ENCODE measurements at places on chromosomes 6 and 20. TPM values are rescaled to one million over a fixed set of nuclear protein-coding genes. Genes with fewer than 3 reads are reported as not detected.

DNA sequence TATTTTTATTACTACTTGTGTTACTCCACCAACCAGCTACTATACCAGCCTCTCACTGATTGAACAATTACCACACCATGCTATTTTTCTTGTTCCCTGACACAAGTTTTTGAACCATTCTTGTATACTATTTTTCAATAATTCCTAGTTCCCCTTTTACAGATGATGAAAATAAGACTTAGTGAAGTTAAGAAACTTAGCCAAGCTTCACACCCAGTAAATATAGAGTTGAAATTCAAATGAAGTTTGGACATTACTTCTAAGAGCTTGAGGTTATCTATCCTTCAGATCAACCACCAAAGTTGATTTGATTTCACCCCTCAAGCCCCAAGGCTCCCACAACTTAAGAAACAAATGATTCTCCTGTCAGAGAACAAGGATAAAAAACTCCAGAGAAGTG is 13.1 kb upstream of the BCAS1 start:
- no peak for DNase-seq
- H3K4me3 ChIP-seq: no peak overlapping the region
- H3K27me3 ChIP-seq: no peaks in the 10 kb centered on the region
- no peak overlapping the region for H3K27ac ChIP-seq

- H3K36me3 ChIP-seq: no peaks in the 10 kb centered on the region
- no peak overlapping the region for H3K4me3 ChIP-seq
- no peak overlapping the region for H3K27ac ChIP-seq
Measured at GRCh38 chr6:168537540-168537884, 96.5 kb downstream of the SMOC2 start.

DNA sequence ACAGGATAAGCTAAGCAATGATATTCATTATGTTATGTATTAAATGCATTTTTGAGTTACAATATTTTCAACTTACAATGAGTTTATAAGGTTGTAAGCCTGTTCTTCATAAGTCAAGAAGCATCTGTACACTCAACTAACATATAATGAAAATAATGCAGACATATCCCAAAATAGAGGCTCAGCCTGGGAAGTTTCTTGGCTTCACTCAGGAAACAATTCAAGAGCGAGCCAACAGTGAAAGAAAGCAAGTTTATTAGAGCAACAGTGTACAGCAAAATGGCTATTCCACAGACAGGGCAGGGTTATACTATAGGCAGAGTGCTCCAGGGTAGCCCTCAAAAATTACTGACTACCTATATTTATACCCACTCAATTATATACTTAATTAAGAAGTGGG is 1581.8 kb downstream of the HACE1 start:
- H3K4me3 ChIP-seq: no peak overlapping the region
- H3K27me3 ChIP-seq: no peaks in the 10 kb centered on the region
- H3K27ac ChIP-seq: no peak overlapping the region
- no peak for DNase-seq
- H3K4me1 ChIP-seq: no peaks in the 10 kb centered on the region
- H3K36me3 ChIP-seq: no peaks in the 10 kb centered on the region

HLA-DRB1 gene
- total RNA-seq: 4.1 TPM

GRCh38 chr20:10263385-10264165 is 44.9 kb downstream of the SNAP25 start:
- no peak overlapping the region for H3K4me3 ChIP-seq
- H3K4me1 ChIP-seq: no peaks in the 10 kb centered on the region
- no peaks in the 10 kb centered on the region for H3K36me3 ChIP-seq
- H3K27me3 ChIP-seq: peaks cover 7% of the 10 kb centered on the region
- DNase-seq: no peak

- H3K36me3 ChIP-seq: peaks cover 5% of the 10 kb centered on the region
- DNase-seq: no peak
- H3K27ac ChIP-seq: peak overlapping the region; percentile 73
- no peaks in the 10 kb centered on the region for H3K27me3 ChIP-seq
- H3K4me3 ChIP-seq: no peak overlapping the region
Measured at GRCh38 chr20:32447136-32448027, 89.3 kb downstream of the ASXL1 start.

GRCh38 chr6:52994031-52994838 is 849 bp downstream of the GSTA4 start:
- DNase-seq: no peak
- H3K4me3 ChIP-seq: peak overlapping the region; percentile 98
- peaks cover 17% of the 10 kb centered on the region for H3K27me3 ChIP-seq
- peak overlapping the region; percentile 99 for H3K27ac ChIP-seq

DNA sequence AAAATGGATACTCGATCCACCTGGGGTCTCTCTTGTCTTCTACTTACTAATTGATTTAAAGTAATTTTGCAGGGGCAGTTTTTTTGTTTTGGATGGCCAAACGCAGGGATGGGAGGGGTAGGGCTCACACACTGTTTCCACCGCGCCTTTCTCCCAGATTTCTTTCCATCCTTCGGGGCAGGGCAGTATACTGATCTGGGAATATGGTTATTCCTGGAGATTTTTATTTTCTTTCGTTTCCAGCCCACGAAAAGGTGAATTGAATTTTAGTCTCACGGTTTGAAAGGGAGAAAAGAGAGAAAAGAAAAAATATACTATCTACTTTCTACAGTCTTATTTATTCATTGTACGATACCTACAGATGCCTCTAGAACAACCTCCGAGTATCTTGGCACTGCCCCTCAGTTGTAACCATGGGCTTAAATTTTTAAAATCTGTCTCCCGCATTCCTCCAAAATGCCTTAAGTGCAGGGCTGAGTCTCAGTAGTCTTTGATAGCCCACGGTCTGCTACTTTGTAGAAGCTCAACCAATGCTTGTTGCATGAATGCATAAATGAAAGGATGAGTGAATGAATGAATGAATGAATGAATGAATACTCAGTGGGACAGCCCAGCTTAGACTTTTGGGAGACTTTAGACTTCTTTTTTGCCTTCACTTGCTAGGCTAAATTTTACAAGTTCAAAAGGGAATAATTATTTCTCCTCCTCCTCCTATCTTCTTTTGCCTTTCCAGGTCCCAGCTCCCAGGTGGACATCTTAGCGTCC is 18.1 kb upstream of the TRIM27 start:
- peaks cover 4% of the 10 kb centered on the region for H3K36me3 ChIP-seq
- peak overlapping the region; percentile 99 for H3K27ac ChIP-seq
- no peak for DNase-seq
- no peaks in the 10 kb centered on the region for H3K27me3 ChIP-seq
- peak overlapping the region; percentile 93 for H3K4me3 ChIP-seq

DNA sequence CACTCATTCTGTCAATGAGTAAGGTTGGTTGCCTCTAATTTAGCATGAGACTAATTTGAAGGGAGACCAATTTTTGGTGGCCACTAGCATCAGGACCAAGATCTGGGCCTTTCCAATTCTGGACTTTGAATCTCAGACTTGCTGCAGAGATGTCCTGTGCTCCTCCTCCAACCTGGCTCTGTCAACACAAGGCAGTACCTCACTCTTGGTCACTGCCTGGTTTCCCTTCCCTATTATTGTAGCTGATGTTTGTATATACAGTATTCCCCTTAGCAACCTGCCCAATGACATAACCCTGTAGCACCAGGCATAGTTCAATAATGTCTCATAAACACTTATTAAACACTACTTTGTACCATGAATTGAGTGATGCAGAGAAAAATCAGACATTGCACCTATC is 50.4 kb downstream of the UNC5CL start:
- no peaks in the 10 kb centered on the region for H3K36me3 ChIP-seq
- no peak overlapping the region for H3K4me3 ChIP-seq
- H3K4me1 ChIP-seq: no peaks in the 10 kb centered on the region
- no peak overlapping the region for H3K27ac ChIP-seq
- H3K27me3 ChIP-seq: peaks cover 7% of the 10 kb centered on the region

SLC26A8 gene
- total RNA-seq: not detected

ABRACL gene
- total RNA-seq: 190 TPM

SPATA25 gene
- total RNA-seq: 0.38 TPM

- no peak overlapping the region for H3K4me3 ChIP-seq
- DNase-seq: no peak
- no peak overlapping the region for H3K27ac ChIP-seq
Measured at GRCh38 chr20:3277686-3278465, 38.9 kb upstream of the SLC4A11 start.

- H3K4me1 ChIP-seq: no peaks in the 10 kb centered on the region
- peaks cover 4% of the 10 kb centered on the region for H3K27me3 ChIP-seq
- no peak for DNase-seq
- no peak overlapping the region for H3K4me3 ChIP-seq
- H3K36me3 ChIP-seq: no peaks in the 10 kb centered on the region
Measured at GRCh38 chr6:137248702-137249101, 29.5 kb upstream of the IFNGR1 start.

DNA sequence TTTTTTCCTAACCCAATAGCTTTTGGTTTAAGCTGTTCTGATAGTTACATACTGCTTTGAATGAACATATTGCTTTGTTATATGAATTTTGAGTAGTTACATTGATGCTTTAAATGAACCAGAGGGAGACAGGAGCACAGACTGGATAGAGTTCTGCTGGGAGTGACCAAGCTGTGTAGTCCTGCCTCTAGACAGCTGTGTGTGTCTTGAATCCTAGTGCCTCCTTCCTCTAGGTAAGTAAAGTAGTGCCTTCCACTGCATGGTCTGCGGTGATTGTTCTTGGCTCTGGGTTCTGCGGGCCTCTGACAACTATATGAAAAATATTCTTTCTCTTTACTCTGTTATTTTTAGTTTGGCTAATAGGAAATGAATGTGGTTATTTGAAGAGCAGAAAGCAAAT is 46.0 kb upstream of the ADGRG6 start:
- no peak overlapping the region for H3K4me3 ChIP-seq
- no peak overlapping the region for H3K27ac ChIP-seq
- no peak for DNase-seq
- no peaks in the 10 kb centered on the region for H3K36me3 ChIP-seq

GRCh38 chr6:27593861-27594260 is 121.0 kb upstream of the ZNF184 start:
- H3K27me3 ChIP-seq: peaks cover 28% of the 10 kb centered on the region
- DNase-seq: no peak
- H3K27ac ChIP-seq: no peak overlapping the region

FRMD1 gene
- not detected for total RNA-seq

GRCh38 chr6:27684264-27685211 is 211.6 kb upstream of the ZNF184 start:
- H3K27me3 ChIP-seq: peaks cover 52% of the 10 kb centered on the region
- peak; percentile 80 for DNase-seq
- peak overlapping the region; percentile 46 for H3K27ac ChIP-seq
- H3K4me1 ChIP-seq: peaks cover 33% of the 10 kb centered on the region
- peaks cover 9% of the 10 kb centered on the region for H3K36me3 ChIP-seq

- H3K4me3 ChIP-seq: no peak overlapping the region
- H3K4me1 ChIP-seq: peaks cover 85% of the 10 kb centered on the region
- H3K27me3 ChIP-seq: no peaks in the 10 kb centered on the region
- H3K27ac ChIP-seq: peak overlapping the region; percentile 50
- peaks cover 34% of the 10 kb centered on the region for H3K36me3 ChIP-seq
Measured at GRCh38 chr6:111746983-111747382, 126.3 kb downstream of the FYN start.

HSPA1L gene
- total RNA-seq: 0.86 TPM

BMP2 gene
- total RNA-seq: not detected

DNA sequence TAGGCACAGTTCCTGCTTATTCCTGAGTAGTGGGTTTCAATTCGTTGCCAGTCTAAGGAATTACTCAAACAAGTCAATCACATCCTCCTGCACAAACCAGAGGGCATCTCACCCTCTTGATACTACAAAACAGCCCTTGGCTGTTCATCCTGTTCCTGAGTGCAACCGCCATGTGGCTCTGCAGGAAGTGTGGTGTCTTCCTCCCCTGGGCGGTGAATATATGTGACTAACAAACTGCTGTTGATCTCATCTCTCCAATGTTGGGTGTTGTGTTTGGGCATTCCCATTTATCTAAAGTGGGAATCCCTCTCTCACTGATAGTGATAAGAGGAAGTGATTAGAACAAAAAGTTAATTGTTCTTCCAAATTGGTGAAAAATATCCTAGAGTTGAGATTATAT is 163.0 kb downstream of the TBX18 start:
- no peak for DNase-seq
- no peak overlapping the region for H3K4me3 ChIP-seq
- H3K27me3 ChIP-seq: no peaks in the 10 kb centered on the region
- H3K4me1 ChIP-seq: no peaks in the 10 kb centered on the region
- no peaks in the 10 kb centered on the region for H3K36me3 ChIP-seq

PLEKHG1 gene
- 11.1 TPM for total RNA-seq

GRCh38 chr20:14497004-14497403 is 159.6 kb upstream of the FLRT3 start:
- no peaks in the 10 kb centered on the region for H3K27me3 ChIP-seq
- H3K27ac ChIP-seq: no peak overlapping the region
- no peak for DNase-seq
- H3K4me3 ChIP-seq: no peak overlapping the region
- H3K36me3 ChIP-seq: no peaks in the 10 kb centered on the region

DNA sequence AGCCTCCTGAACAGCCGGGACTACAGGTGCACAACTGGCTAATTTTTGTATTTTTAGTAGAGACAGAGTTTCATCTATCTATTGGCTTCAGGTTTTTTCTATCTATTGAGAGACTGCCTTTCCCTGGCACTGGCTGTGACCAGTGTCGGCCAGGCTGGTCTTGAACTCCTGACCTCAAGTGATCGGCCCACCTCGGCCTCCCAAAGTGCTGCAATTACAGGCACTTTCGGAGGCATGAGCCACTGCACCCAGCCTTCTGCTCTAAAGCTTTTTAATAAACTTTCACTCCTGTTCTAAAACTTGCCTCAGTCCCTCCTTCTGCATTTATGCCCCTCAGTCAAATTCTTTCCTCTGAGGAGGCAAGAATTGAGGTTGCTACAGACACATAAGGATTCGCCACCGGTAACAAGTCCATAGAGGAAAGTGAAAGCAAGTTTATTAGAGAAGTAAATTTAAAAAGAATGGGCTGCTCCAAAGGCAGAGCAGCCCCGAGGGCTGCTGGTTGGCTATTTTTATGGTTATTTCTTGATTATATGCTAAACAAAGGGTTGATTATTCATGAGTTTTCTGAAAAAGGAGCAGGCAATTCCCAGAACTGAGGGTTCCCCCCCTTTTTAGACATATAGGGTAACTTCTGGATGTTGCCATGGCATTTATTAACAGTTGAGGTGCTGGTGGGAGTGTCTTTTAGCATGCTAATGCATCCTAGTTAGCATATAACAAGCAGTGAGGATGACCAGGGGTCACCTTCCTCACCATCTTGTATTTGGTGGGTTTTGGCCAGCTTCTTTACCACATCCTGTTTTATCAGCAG is 44.8 kb upstream of the RNGTT start:
- no peak overlapping the region for H3K27ac ChIP-seq
- DNase-seq: no peak
- peaks cover 7% of the 10 kb centered on the region for H3K4me1 ChIP-seq
- no peaks in the 10 kb centered on the region for H3K27me3 ChIP-seq
- H3K4me3 ChIP-seq: no peak overlapping the region

- H3K4me1 ChIP-seq: peaks cover 18% of the 10 kb centered on the region
- no peak for DNase-seq
- no peak overlapping the region for H3K27ac ChIP-seq
- no peak overlapping the region for H3K4me3 ChIP-seq
Measured at GRCh38 chr6:38407192-38407591, 232.5 kb downstream of the BTBD9 start.

TSHZ2 gene
- 37.8 TPM for total RNA-seq

GRCh38 chr20:8242827-8243724 is 111.0 kb downstream of the PLCB1 start:
- no peak for DNase-seq
- H3K4me3 ChIP-seq: no peak overlapping the region
- H3K27ac ChIP-seq: no peak overlapping the region

- peaks cover 2% of the 10 kb centered on the region for H3K27me3 ChIP-seq
- H3K4me1 ChIP-seq: no peaks in the 10 kb centered on the region
- H3K36me3 ChIP-seq: no peaks in the 10 kb centered on the region
- H3K27ac ChIP-seq: no peak overlapping the region
Measured at GRCh38 chr20:9019833-9020232, 49.1 kb upstream of the PLCB4 start.

GRCh38 chr6:79420054-79420453 is 117.2 kb downstream of the LCA5 start:
- H3K4me3 ChIP-seq: no peak overlapping the region
- H3K36me3 ChIP-seq: no peaks in the 10 kb centered on the region
- H3K27ac ChIP-seq: no peak overlapping the region
- H3K27me3 ChIP-seq: peaks cover 1% of the 10 kb centered on the region
- no peaks in the 10 kb centered on the region for H3K4me1 ChIP-seq
